ENCODE measurements at places on chromosomes 4 and X.

DNA sequence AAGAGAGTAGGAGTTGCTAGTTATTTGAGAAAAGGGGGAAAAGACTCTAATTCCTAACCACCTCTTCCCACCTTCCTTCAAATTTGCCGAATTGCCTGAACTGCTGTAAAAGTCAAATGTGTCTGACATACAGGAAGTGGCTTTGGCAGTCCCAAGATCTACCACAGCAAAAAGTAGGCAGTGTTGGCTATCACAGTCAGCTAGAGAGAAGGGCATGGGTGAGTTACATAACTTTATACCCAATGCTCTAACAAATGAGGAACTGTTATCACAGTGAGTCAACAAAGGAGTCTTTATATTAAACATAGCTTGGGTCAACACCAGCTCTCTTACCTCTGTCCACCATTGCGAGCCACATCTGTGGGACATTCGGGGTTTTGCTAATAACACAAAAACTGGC lies 2.4 kb upstream of the MBNL3 start:
- DNase-seq, result no peak

DNA sequence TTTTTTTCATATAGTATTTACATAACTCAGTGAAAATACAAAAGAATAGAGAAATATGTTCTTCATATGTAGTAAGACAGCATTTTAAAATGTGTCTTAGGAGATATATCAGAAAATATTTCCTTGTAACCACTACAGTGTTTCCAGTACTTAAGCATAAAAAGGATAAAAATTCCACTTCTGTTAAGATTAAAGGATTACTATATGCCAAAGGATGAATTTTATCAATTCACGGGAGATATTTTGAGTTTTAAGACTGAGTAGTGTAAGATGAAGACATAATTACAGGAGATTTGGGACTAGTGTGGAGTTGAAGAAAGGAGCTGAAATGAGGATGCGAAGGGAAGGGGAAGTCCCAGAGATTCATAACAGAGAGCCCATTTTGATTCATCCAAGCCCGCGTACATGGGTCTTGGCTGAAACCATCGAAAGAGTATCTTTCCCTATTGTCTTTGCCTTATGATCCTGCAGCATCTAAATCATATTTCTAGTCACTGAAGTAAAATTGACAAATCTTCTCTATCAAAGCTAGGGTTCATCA lies 58.7 kb downstream of the MAD2L1 start:
- no peak for DNase-seq

DNA sequence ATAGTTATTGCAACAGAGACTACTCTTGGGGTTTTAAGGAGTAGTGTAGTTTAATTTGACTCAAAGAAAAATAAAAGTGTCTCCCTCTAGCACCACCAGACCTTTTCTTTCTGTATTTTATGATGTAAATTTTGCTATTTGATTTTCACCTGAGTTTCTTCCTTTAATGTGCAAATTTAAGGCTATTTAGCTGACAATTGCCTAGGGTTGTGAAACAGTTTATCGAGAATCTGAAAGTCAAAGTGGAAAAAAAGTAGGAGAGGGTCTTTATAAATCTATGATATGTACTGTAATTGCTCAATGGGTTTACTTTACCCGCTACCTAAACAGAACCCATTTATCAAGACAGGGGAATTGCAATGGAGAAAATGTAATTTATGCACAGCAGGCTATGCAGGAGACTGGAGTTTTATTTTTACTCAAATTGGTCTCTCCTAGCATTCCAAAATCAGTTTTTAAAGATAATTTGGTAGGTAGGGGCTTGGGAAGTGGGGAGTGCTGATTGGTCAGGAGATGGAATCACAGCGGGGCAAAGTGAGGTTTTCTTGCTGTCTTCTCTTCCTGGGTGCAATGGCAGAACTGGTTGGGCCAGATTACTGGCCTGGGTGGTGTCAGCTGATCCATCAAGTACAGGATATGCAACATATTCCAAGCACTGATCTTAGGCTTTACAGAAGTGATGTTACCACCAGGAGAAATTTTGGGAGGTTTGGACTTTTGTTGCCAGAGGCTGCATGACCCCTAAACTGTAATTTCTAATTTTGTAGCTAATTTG lies 228.6 kb upstream of the TACR3 start:
- no peak for DNase-seq

DNA sequence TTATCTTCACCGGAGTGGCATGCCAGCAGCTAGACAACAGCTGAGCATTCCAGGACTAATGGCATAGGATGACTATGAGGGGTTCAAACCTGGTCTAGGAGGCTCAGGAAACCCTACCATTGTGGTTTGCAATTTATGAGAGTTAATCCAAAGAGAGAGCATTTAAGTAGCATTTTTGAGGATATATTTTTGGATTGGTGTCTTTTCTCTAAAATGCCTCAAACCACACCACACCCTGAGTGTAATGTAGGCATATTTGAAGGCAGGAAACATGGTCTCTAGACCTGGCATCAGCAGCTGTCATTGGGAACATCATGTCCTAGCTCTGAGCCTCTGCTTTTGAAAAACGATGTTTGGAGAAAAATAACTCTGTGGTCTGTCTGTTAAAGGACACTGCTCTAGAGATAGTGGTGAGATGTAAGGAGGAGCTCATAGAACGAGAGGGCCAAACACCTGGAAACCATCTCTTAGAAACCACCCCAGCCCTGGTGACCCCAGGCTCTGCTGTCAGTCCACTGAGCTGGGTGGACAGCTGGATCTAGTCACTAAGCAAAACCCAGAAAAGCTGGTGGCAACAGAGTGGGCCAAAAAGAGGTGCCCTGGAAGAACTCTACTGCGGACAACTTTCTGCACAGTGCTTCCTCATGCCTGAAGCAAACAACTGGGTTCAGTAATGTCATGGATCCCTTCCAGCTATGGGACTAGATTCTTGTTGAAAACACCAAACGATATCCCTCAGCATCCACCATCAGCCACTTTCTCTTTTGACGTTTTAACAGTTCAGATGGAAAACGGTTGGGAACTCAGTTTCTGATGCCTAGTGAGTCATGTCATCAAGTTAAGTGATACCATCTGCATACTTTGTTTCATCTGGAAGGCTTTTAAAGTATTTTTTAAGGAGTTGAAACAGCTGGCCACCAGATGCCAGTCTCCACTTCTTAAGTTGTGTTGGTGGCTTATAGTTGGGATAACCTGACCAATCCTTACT lies 100.2 kb upstream of the C1QTNF7 start:
- no peak for DNase-seq

DNA sequence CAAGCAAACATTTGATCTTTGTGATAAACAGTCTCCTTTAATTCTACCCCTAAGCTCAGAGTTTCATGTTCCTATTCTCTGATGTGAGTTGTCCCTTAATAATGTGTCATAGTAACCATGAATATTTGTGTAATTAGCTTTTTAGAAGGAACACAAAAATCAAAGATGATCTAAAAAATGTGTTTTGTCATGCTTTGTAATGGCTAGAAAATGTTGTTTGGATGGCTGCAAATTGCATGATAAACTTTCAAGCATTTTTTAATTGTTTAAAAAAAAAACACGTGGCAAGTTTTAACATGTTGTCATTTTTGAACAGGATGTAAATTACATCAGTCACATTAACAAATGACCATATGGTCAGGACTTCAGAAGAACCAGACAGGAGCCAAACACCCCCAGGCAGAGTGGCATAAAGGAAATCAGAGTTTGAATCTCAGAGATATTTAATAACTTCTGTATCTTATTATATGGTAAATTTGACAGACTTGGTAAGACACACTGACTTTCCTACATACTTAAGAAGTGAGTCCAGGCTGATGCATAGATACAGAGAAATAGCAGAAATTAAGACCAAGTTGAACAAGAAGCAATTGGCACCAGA lies 223.9 kb upstream of the VEGFC start:
- DNase-seq, result no peak

GRCh38 chrX:97399400-97399799 lies 515.7 kb downstream of the RPA4 start:
- DNase-seq, result no peak

DNA sequence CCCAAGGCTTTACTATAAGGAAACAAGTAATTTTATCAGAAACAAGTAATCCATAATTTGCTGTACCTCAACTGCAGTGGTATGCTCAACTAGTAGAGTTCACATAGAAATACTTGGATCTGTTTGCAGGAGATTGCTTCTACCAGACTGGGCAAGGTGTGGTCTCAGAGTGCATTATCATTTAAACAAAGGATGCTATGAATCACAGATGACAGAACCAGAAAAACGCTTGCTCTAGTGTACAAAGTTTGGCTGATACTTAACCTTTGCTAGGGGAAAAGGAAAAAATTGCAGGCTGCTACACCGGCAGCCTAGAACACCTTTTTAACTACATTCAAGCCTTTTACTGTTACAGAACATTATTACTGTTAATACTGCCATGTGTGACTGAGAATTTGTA lies 97.1 kb downstream of the ENOX2 start:
- no peak for DNase-seq

DNA sequence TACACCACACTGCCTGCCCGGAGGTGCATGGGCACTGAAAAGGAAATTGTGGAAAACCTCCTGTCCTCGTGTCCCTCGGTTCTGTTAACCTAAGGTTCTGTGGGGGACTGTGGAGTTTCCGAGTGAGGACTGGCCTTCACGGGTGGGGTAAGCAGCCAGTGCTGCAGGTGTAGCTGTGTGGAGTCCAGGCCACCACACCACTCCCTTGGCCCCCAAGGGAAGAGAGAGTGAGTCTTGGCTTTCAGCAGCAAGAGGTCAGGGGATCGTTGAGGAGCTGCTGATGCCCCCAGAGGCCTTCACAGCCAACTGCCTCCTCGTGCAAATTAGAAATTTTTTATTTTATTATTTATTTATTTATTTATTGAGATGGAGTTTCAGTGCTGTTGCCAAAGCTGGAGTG lies 20.4 kb downstream of the BEND4 start:
- no peak for DNase-seq
